ENCODE measurements at places on chromosomes 12 and 14. TPM values are rescaled to one million over a fixed set of nuclear protein-coding genes. Genes with fewer than 3 reads are reported as not detected.

DNA sequence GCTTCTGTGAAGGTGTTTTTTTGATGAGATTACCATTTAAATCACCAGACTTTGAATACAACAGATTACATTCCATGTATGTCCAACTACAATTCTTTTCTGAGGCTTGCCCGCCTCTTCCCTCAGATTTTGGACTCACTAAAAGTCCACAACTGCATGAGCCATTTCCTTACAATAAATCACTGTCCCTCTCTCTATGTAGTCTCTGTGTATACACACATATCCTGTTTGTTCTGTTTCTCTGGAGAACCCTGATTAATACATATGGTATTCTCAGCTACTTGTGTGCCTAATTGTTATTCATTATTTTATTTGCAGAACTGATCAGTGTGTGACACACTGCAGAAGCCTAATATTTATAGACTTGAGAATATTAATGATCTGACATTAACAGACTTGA is 2.4 kb upstream of the MIPOL1 start:
- H3K4me3 ChIP-seq = no peak overlapping the region
- no peaks in the 10 kb centered on the region for H3K4me1 ChIP-seq
- H3K27me3 ChIP-seq = no peaks in the 10 kb centered on the region
- DNase-seq = no peak
- no peak overlapping the region for H3K27ac ChIP-seq
- no peaks in the 10 kb centered on the region for H3K36me3 ChIP-seq

Gene CLIP1
- 33.7 TPM for total RNA-seq

Gene SLCO1B1
- total RNA-seq = not detected

DNA sequence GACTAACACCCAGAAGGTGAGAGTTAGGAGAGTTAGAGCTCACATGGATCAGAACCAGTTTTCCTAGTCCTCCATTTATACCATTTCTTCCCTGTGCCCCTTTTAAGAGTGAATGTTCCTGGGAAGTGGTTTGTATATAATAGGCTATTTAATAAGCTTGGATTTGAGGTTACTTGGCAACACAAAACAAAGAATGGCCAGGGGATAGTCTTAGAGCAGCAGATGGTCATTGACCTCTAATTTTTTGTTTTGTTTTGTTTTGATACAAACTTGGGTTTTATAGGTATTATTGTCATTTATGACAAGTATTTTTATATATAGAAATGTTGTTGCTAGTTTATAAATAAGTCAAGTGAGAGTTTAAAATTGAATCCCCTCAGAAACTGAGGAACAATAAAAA is 35.8 kb downstream of the VEZT start:
- H3K36me3 ChIP-seq = peaks cover 54% of the 10 kb centered on the region
- DNase-seq = no peak
- no peaks in the 10 kb centered on the region for H3K27me3 ChIP-seq
- no peak overlapping the region for H3K4me3 ChIP-seq
- peaks cover 25% of the 10 kb centered on the region for H3K4me1 ChIP-seq
- no peak overlapping the region for H3K27ac ChIP-seq

DNA sequence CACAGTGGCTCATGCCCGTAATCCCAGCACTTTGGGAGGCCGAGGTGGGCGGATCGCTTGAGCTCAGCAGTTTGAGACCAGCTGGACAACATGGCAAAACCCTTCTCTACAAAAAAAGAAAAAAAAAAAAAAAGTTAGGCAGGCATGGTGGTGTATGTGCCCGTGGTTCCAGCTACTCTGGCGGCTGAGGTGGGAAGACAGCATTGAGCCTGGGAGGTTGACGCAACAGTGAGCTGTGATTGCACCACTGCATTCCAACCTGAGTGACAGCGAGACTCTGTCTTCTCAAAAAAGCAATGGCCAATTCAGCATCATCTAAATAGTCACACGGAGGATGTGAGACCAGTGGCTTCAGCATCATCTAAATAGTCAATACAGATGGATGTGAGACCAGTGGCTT is 10.4 kb upstream of the SAMD4A start:
- no peaks in the 10 kb centered on the region for H3K4me1 ChIP-seq
- H3K27me3 ChIP-seq = no peaks in the 10 kb centered on the region
- H3K27ac ChIP-seq = no peak overlapping the region
- H3K36me3 ChIP-seq = no peaks in the 10 kb centered on the region
- no peak overlapping the region for H3K4me3 ChIP-seq
- no peak for DNase-seq

- no peak for DNase-seq
- H3K4me3 ChIP-seq = no peak overlapping the region
- no peak overlapping the region for H3K27ac ChIP-seq
- H3K27me3 ChIP-seq = no peaks in the 10 kb centered on the region
- H3K4me1 ChIP-seq = no peaks in the 10 kb centered on the region
- H3K36me3 ChIP-seq = no peaks in the 10 kb centered on the region
Observed at GRCh38 chr14:77221241-77221871, 39.8 kb downstream of the TMEM63C start.

DNA sequence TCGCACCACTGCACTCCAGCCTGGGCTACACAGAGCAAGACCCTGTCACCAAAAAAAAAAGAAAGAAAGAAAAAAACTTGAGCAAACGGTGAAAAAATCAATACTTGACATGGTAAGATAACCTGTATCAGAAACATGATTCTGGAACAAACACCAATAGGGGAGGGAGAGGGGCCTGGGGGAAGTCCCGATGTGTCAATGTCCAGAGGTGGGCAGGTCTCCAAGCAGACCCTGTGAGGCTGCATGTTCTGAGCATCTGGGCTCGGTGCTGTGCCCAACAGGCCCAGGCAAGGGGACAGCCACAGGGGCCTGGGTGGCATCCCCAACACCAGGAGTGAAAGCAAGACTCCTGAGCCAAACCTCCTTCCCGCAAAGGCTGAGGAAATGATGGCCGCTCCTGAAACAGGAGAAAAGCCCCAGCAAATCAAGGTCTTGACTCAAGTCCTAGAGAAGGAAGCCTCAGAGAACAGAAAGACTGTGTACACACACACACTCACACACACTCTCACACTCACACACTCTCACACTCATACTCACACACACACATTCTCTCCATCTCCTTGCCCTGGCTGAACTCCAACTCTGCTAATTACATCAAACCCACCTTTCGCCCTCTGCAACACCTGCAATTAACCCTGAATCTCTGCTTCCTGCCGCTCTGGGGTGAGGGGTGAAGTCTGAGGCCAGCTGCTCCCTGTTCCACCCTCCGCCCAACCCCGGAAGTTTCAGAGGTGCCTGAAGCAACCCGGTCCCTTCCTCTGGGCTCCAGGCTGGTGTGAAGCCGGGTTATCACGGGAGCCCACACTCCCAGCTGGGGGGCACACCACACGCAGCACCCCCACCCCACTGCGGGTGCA is 20.4 kb downstream of the CCDC88C start:
- H3K27ac ChIP-seq = no peak overlapping the region
- no peaks in the 10 kb centered on the region for H3K36me3 ChIP-seq
- no peaks in the 10 kb centered on the region for H3K27me3 ChIP-seq
- no peak for DNase-seq
- H3K4me3 ChIP-seq = no peak overlapping the region

- H3K4me3 ChIP-seq = no peak overlapping the region
- no peaks in the 10 kb centered on the region for H3K4me1 ChIP-seq
- DNase-seq = no peak
- no peak overlapping the region for H3K27ac ChIP-seq
Observed at GRCh38 chr12:15146585-15146984, 74.6 kb downstream of the RERG start.

Gene PLEKHH1
- total RNA-seq = 0.97 TPM

GRCh38 chr14:105168979-105169507 is 467 bp upstream of the JAG2 start:
- peaks cover 56% of the 10 kb centered on the region for H3K4me1 ChIP-seq
- peaks cover 36% of the 10 kb centered on the region for H3K36me3 ChIP-seq
- H3K4me3 ChIP-seq = peak overlapping the region; percentile 35
- peak; percentile 82 for DNase-seq
- no peaks in the 10 kb centered on the region for H3K27me3 ChIP-seq

Measured in SJSA1 (cell line).